ENCODE measurements at places on chromosomes 1 and 21.
A peak's percentile ranks its signal among the peaks of the same experiment; 100 is the strongest.

DNA sequence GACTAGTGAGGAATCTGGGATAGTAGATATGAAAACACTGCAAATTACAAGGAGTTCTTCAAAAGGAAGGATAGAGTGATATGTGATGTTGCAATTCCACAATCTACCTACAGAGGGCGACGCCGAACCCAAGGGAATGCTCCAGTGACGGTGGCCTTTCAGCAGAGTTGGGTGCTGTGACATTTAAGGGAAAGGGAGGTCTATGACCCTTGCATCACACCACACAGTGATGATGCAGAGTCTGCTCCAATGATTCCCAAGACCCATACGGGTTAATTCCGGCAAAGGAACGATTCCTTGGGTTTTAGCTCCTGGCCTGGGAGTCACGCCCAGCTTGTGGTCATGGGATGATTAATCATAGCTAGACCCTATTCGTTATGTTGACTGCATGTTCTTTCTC is 123.0 kb upstream of the IGSF21 start:
- peak; percentile 54 for DNase-seq

DNA sequence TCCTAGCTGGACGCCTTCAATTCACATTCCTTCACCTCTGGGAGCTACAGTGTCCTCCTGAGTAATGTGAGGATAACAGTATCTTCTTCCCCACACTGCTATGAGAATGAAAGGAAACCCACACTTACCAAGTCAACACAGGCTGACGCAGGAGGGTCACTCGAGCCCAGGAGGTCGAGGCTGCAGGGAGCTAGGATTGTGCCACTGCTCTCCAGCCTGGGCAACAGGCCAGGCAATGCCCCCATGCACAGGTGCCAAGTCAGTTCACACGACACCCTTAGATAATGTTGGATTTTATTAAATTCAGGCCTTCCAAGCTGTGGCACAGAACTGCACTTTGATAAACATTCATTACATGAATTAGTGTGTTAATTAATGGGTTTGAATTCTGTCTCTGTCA is 31.9 kb downstream of the MATN1 start:
- DNase-seq, result no peak

DNA sequence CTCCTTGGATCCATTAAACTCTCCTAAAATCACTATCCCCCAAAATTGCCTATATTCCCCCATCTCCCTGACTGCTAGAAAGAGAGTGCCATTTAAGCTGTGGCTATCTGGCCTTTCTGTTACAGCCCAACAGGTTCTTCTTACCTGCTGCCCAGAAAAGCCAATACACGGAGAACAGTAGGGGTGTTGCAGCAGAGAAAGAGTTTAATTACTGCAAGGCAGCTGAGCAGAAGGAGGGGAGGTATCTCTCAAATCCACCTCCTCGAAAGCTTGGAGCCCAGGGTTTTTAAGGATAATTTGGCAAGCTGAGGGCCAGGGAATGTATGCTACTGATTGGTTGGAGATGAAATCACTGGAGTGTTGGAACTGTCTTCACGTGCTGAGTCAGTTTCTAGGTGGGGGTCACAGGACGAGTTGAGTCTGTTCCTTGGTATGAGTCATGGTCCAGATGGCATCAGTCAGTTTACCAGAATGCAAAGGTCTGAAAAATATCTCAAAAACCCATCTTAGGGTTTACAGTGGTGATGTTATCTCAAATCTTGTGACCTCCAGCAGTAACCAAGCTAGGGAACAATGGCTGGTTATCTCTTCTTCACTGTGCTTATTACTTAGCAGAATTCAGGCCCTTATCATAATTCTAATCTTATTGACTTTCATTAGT is 89.8 kb downstream of the SMYD3 start:
- DNase-seq, result no peak

DNA sequence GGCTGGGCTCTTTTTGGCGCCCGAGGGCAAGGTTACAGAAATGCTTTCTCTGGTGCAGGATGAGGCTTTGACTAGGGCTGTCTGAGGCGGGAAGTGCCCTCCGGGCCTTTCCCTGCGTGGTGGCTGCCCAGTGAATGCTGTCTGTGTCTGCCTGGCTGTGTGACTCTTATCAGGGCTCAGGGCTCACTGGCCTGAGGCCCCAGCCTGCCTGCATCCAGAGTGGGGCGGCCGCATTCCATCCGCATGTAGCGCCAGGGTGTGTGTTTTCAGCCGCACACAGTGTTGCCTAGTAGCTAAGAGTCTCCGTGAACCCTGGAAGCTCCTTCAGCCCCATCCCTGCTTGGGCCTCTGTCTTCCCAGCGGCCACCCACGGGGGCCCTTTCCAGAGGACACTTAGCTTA is 59.1 kb downstream of the FAAP20 start:
- no peak for DNase-seq

All from suppressor macrophage (primary cell).